Right kidney (tissue), 9 donors: ENCODE measurements at places on chromosomes 3 and 15.
A peak's percentile ranks its signal among the peaks of the same experiment; 100 is the strongest.

DNA sequence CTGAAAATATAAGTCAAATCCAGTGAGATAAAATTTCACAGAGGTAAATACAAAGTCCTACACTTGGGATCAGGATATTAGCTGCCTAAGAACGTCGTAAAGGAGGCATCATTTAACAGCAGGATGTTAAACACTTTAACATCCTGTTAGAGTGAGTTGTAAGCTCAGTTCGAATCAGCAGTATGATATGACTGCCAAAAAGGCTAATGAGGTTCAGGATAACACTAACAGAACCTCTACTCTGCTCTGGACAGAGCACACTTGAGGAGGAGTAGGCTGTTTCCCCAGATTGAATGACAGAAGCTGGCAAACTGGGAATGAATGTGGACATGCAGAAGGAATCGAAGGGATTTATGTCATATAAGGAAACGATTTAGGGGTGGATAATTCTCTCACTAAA is 227.1 kb upstream of the CD96 start:
- DNase-seq = no peak

DNA sequence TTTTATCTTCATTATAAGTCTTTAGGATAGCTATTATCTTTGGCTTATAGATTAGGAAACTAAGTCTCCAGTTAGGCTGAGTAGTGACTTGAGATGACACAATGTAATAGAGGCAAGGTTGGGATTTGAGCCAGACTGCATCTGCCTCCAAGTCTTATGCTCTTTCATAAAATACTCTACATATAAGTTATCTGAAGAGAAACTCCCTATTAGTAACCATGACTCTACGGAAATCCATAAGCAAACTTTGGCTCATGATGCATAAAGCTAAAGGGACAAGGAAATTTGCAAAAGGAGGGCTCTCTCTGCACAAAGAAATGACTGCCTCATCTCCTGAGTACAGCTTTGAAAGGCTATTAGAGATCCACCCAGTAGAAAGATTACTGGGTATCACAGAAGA is 77.6 kb upstream of the FRMD4B start:
- no peak for DNase-seq

GRCh38 chr15:70023769-70024491 is 73.8 kb downstream of the TLE3 start:
- DNase-seq = no peak

GRCh38 chr3:196639483-196640296 is at the start of gene NRROS:
Gene NRROS, plus strand, starts transcription at chr3:196639694. Its CDS starts 14,846 bp downstream, at chr3:196654540.
- DNase-seq = peak; percentile 74

DNA sequence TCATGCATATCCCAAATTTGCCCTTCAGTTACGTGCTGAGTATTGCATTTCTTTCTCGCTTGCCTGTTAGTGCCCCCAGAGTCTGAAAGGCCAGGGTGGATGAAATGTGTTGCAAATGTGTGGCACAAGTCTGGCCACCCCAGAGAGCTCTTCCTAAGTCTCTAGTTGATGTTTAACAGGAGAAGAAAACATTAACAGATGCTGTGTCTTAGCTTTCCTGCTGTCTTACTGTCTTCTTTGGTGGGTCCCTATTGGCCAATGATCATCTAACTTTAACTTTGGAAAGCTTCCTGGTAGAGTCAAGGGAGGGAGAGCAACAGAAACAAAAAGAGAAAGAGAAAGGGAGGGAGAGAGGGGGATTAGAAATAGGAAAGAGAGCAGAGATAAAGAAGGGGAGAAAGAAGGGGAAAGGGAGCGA is 76.7 kb upstream of the P3H2 start:
- no peak for DNase-seq

- DNase-seq = no peak
Measured at GRCh38 chr15:88635318-88635717, 3.5 kb upstream of the ISG20 start.

- DNase-seq = peak; percentile 47
Measured at GRCh38 chr3:65732051-65732935, 306.4 kb downstream of the MAGI1 start.

DNA sequence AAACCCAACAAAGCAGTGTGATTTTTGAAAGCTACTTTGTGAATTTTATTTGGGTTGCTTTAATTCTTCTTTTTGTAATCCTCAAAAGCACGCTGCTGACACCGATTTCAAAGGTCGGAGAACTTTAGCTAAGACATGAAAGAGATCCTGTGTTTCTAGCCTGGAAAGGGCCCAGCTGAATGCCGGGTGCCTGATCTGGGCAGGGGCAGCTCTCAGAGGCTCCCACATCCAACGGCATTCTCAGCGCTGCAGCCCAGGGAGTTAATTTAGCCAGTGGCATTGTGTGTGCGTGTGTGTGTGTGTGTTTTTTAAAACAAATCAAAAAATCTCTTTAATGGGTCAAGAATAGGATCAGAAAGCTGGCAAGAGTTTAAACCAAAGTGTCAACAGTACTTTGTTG is 6.6 kb downstream of the RBP1 start:
- DNase-seq = peak; percentile 56

- DNase-seq = no peak
Measured at GRCh38 chr3:169116056-169116693, 547.3 kb downstream of the MECOM start.

DNA sequence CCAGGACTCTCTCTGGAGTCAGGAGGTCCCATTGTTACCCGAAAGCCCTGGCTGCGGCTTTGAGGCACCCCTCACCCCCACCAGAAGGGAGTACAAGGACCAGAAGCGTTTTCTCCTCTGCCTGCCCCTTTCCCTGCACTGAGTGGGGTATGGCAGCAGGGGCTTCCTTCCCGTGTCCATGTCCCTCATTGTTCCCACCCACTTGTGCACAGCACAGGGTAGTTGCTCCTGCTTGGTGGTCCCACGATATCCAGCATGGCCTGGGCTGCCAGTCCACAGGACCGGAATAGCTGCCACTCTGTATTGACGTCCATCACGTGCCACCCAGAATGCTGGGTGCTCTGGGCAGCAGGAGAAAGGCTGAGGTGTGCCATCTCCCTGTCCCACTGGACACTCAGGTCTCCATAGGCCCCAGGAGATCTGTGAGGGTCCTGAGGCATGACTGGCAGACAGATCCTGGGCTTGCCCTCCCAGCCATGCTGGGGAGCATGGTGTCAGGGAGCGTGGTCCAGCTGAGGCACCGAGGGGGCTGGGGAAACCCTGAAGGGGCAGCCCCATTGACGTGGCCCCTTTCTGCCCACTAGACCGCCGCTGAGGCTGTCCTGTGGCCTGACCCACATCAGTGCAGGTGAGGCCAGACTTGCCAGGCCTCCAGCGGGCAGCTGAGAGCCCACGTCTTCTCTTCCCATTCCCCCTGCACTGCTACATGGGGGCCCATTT is 45.3 kb upstream of the SEC22A start:
- no peak for DNase-seq

DNA sequence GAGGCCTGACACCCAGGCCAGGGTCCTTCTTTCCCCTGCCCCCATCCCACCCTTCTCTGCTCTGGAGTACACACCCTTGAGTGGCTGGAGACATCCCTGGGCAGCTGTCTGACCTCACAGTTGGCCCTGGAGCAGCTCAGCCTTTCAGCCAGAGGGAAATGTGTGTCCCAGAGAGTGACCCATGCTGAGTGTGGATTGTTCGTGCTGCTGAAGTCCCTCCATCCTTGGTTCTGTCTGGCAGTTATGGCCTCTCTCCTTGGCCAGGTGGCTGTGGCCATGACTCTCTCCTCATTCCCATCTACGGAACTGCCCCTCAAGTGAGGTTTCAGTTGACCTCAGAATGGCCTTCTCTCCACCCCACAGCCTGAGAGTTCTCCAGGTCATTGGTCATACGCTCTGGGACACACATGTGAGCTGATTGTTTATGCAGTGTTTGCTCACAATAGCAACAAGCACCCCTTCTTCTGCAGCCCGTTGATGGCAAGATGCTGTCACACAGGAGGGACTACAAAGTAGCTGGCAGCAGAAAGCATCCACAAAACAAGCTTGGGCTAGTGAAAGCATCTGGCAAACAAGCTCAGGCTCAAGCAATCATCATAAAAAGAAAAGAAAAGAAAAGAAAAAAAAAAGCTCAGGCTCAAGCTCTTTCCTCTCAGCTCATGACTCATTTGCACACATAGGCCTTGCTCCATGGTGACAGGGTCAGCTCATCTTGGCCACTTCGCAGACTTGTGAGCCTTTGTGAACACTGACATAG is 55.3 kb upstream of the ITGA11 start:
- DNase-seq = no peak

- DNase-seq = no peak
Measured at GRCh38 chr3:197522183-197522715, 33.5 kb downstream of the BDH1 start.

DNA sequence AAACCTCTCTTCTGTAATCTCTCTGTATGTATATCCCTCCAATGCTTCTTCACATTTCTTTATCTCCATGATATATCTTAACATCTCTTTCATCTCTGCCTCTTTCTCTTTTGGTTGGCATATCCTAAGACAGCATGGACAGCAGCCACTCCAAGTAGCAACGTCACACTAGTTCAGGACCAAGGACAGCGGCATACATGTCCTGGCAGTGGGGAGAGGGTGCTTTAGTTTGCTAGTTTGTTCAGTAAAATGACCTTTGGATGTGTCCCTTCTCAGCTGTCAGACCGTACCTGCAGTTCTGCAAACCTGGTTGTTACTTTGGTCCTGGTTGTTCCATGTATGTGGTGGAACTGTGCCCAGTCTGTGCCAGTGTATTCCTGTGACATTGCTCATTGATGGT is 225.6 kb upstream of the ROPN1 start:
- DNase-seq = peak; percentile 50

- no peak for DNase-seq
Measured at GRCh38 chr3:47337656-47338055, 43.2 kb upstream of the PTPN23 start.

GRCh38 chr3:164476631-164477030 is 601.7 kb downstream of the SI start:
- DNase-seq = no peak

- no peak for DNase-seq
Measured at GRCh38 chr3:122377975-122378374, 5.1 kb downstream of the MIX23 start.

DNA sequence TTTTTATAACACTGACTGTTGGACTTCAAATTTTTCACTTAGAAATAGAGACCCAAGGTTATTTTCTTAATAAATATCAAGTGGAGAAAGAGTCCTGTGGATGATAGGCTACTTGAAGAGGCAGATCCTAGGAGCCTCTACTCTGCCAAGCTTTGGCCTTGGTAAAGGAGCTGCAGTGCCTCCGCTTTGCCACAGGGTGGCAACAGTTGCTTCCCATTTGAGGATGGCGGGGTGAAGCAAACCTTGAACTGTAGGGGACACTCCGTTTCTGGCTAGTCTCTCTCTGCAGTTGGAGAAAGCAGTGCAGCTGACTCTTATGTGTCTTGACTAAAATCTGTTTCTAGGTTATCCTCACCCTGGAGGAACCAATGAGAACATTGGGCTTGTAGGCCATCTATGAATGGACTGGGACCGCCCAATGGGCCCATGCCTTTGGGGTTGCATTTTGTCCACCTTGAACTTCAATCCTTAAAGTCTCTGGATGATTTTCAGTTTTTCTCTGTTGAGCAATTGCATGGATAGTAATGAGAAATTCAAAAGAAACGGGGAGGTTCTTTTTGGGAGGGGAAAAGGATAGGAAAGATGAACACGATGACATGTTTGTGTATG is 9.8 kb downstream of the SCG5 start:
- DNase-seq = no peak

DNA sequence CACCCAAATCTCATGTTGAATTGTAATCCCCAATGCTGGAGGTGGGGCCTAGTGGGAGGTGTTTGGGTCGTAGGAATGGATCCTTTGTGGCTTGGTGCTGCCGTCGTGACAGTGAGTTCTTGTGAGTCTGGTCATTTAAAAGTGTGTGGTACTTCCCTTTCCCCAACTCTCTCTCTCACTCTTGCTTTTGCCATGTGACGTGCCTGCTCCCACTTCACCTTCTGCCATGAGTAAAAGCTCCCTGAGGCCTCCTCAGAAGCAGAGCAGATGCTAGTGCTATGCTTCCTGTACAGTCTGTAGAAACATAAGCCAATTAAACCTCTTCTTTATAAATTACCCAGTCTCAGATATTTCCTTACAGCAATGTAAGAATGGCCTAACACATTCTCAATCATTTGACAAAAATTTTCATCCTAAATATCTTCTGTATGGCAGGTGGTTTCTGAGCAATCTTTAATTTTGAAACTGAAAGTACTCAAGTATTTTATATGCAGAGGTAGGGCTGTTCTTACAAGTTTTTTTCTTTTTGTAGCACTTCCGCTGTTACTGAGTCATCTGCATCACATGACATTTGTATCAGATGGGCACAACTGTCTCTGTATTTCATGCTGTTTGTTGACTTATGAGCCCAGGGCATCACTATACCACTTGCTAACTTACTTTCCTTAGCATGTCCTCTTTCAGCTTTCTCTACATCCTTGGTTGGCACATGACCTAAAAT is 8.8 kb downstream of the RPL39L start:
- DNase-seq = no peak

DNA sequence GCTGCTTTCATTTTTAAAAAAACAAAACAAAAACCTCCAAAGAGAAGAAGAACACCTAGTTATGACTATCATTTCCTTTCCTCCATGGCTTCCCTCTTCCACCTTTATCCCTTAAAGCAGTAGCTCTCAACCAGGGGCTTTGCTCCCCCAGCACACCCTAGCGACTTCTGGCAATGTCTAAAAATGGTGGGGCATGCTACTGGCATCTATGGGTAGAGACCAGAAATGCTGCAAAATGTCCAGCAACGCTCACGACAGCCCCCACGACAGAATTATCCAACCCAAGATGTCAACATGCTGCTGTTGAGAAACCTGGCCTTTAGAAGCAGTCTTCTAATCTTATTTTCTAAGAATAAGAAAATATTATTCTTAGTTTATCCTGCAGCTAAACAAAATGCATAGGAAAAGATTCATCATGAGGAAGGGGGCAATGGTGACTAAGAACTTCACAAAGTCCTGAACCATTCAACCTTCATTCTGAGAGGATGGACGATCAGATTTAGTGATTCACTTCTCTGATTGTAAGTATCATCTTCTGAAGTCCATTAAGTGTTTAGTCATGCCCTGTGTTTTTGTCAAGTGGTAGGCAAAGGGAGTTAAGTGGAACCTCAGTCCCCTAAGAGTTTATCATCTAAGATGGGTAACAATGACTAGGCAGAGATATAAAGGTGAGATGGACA is 81.7 kb downstream of the CCNL1 start:
- DNase-seq = no peak

- DNase-seq = no peak
Measured at GRCh38 chr15:49844390-49844789, 223.5 kb downstream of the DTWD1 start.

GRCh38 chr3:155906900-155907299 is 36.5 kb downstream of the GMPS start:
- DNase-seq = no peak

- DNase-seq = no peak
Measured at GRCh38 chr3:73601481-73601880, 23.3 kb downstream of the PDZRN3 start.

DNA sequence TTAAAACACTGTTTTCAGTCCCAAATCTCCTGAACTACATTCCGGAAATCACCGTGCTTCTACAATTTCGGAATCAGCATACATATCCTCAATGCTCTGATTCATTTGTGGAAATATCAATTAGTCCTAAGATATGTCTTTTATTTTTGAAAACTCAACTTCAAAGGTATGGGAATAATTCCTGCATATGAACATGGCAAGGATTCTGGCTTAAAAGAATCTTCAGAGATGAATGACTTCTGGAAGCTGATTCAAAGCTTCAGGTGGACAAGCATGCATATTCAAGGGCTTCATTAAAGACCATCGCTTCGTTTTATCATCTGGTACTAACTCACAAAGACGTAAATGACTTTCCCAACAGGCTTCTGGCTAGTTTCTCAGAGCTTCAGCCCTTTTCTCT is 246.0 kb upstream of the LRRN1 start:
- no peak for DNase-seq

GRCh38 chr15:43513550-43513949 is 3.9 kb upstream of the MAP1A start:
- no peak for DNase-seq

GRCh38 chr3:140974900-140975299 is 33.3 kb downstream of the SLC25A36 start:
- DNase-seq = no peak
